ENCODE measurements at places on chromosomes 5 and 9. TPM values are rescaled to one million over a fixed set of nuclear protein-coding genes. Genes with fewer than 3 reads are reported as not detected.

The S1PR3 gene
- 2.2 TPM for total RNA-seq

The C7 gene
- total RNA-seq: 8.4 TPM

The IRX2 gene
- total RNA-seq: 3.1 TPM

DNA sequence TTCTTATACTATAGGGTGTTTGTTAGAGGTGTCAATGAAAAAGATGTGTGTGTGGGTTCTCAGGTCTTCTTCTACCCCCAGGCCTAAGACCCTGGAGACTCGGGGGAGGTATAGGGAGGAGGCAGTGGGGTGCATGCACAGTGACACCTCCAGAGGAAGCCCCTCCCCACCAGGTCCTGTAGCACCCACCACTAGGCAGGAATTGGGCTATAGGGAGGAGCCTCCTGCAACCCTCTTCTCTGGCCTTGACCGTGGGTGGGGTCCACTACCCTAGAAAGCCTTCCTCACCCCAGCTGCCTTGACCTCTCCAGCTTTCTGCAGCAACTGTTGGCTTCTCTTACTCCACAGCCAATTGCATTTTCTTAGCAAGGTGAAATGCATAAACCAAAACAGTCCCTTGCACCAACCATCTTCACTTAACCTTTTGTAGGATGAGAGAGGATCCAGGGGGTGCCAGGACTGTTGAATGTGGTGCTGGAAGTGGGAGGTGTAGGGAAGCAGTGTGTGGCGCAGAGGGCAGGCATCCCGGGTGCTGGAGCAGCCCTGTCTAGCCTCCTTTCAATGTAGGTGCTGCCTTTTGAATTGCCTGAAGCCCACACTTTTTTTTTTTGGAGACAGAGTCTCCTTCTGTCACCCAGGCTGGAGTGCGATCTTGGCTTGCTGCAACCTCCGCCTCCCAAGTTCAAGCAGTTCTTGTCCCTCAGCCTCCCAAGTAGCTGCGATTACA lies 128.5 kb downstream of the RGS3 start:
- ATAC-seq: no peak

GRCh38 chr5:135360278-135361274 lies 38.5 kb downstream of the MACROH2A1 start:
- ATAC-seq: no peak

DNA sequence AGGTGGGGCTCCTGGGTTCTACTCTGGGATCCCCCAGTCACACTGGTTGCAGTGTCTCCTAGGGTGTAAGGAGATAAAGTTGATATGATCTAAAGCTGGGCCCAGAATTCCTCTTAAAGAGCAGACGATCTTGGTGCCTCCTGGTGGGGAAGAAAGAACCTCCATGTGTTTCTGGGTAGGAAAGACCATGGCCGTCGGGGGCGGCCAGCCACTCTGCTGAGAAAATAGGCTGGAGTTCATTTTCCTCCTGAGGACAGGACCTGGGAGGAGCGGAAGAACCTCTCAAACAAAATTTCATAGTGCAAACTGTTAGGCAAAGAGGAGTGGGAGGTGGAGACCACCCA lies 163.8 kb upstream of the TBC1D2 start:
- no peak for ATAC-seq

DNA sequence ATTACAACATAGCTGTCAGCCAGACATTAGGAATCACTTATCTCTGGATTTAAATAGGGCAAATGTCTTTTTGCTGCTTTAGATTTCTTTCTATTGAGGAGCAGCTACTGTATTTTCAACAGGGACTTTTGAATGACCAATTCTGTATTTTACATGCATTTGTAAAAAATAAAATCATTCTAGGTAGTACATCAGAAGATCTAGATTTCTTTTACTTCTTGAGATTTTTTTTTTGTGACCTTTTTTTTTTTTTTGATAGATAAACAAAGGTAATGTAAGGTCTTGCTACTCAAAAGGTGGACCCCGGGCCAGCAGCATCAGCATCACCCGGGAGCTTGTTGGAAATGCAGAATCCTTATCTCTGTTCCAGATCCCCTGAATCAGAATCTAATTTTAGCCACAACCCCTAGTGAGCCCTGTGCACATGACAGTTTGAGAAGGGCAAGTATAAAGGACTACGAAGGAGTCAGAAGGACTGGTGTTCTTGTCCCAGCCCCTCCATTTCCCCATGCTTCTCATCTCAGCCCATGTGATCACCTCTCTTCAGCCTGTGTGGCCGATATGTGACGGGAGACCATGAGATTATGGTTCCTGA lies 37.7 kb upstream of the CKMT2 start:
- ATAC-seq: no peak

- ATAC-seq: no peak
Observed at GRCh38 chr5:126129431-126129830, 293.8 kb upstream of the GRAMD2B start.

GRCh38 chr5:174140452-174141020 lies 95.0 kb downstream of the NSG2 start:
- no peak for ATAC-seq

GRCh38 chr5:58462623-58463230 lies 2.8 kb upstream of the PLK2 start:
- no peak for ATAC-seq

DNA sequence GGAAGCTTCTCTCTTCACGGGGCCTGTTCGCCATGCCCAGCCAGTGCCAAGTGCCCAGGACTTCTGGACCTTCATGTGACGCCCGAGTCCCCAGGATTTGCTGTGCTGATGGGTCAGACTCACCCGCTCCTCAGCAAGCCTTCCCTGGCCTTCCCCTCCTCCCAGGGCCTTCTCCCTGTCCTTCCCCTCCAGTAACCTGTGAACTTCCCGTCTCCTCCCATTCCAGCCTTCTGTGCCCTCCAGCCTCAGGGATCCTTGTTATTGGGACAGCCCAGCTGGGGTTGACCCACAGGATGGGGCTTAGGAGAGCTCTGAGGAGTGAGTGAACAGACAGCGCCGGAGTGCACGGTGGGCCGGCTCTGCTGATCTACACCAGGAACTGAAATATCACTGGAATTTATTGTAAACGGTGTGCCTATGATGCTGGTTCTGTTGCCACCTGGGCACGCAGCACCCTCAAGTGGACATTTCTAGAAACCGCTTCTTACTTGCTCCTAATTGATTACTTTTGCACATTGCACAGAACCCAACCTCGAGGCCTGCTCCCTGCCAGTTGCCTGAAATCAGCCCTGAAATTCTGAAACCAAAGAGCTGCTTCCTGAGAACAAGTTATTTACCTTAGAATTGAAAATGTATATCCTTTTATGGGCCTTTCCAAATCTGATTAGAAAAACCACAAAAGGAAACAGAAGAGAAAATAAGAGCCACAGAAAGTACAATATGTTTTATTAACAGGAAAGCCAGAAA lies 1.5 kb downstream of the SPAAR start:
- ATAC-seq: no peak

DNA sequence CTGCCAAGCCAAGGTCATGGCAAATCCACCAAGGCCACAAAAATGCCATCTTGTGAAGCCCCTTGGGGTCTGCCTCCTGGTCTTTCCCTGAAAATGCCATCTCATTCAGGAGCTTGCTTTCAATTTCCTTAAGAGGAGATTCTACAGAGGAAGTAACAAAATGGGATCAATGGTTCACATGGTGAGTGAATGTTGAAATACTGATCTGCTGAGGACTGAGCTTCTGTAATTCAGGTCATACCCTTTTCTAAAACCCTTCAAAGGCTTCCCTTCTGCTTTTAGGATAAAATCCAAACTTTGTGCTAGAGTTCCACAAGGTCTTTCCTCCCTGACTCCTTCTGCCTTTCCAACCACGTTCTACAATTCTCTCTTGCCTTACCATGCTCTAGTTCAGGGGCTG lies 24.7 kb upstream of the NR3C1 start:
- ATAC-seq: no peak

- ATAC-seq: no peak
Observed at GRCh38 chr5:31626604-31627234, 12.2 kb upstream of the PDZD2 start.

DNA sequence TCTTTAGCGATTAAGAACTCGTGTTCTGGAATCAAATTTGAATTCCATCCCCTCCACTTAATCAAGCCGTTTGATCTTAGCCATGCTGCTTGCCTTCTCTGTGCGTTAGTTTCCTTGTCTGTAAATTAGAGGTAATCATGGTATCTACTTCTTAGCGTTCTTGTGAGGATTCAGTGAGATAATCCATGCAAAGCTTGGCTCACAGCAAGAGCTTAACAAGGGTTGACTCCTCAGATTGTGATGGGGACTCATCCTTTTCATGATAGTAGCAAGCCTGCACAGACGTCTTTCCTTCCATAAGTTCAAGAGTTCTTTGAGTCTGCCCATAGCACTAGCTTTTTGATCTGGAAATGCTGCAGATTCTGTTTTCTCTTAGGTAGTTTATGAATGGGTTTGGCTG lies 72.8 kb downstream of the TRIO start:
- no peak for ATAC-seq

The ADAMTS16 gene
- not detected for total RNA-seq

DNA sequence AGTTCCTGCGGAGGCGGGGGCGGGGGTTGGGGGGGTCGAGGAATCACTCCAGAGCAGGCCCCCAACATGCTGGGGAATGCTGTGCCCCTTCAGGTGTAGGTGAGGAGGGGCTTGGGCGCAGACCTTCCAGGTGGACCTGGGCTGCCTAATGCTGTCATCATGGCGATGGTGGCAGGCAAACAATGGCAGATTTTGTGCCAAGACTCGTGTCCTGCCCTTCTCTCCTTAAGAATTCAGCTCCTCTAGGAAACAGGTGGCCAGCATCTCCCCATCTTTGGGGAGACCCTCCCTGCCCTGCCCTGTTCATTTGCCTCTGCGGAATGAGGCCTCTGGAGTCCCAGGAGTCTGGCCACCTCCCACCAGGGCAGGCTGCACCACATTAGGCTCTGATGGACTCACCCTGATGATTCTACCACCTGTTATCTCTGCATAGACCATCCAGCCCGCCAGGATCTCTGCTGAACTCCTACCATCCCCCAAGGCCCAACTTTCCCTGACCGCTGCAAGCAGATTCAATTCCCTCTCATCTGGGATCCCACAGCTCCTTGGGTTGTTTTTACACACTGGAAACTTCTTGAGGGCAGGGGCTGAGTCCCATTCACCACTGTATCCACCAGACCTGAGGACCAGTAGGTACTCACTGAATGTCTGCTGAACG lies 10.9 kb upstream of the SLC25A51 start:
- no peak for ATAC-seq

- ATAC-seq: no peak
Observed at GRCh38 chr5:170573114-170573513, 69.3 kb downstream of the KCNIP1 start.

The GFPT2 gene
- 1.1 TPM for total RNA-seq

Data from esophagus mucosa (tissue), 1 donor.